ENCODE measurements at places on chromosomes 6 and 20.
A peak's percentile ranks its signal among the peaks of the same experiment; 100 is the strongest.

DNA sequence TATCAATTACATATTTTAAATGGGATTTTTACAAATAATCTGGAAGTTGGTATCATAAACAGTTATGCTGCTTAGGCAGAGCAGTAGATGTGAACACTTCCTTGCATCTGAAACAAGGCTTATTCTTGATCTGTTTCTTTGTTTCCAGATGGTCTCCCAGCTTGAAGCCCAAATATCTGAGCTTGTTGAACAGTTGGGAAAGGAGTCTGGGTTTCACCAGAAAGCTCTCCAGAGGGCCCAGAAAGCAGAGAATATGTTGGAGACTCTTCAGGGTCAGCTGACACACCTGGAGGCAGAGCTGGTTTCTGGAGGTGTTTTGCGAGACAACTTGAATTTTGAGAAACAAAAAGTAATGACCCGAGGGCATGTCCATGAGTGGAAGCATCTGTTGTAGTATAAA lies 91.9 kb downstream of the CCDC170 start:
- no peak for DNase-seq

DNA sequence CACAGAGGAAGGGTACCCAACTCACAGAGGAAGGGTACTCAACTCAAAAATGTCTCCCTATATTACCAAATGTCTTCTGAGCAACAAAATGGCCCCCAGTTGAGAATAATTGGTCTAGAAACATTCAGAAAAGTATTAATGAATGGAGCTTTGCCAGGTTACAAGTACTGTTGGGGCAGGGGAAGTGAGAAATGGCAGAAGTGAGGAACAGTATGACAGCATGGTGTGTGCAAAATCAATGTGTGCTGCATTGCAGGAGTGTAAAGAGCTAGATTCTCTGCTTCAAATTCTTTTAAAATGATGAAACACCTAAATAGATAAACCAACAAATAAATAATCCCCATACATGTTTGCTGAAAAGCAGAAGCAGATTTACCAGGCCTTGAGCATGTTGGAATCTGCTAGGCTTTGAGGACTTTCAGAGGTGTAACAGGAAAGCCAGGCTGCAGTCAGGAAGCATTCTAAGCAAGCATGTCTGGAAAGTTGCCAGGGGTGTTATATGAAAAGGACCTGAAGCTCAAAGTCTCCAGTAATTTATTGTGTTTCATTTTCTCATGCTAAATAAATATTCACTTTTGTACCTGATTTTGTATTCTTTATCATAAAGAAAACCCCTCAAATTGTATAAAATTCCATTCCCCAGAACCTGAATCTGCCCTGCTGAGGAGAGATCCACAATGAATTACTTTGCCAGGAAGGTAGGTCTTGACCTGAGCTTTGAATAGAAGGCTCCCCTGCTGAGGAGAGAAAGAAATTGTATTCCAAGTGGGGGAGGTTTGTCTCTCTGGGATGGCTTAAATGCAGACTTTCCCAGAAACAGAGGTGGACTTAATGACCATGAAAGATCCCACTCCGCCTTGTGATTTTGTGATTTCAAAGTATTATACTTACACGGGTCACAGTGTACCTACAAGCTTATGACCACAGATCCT lies 265.0 kb upstream of the MARCKS start:
- DNase-seq: no peak

DNA sequence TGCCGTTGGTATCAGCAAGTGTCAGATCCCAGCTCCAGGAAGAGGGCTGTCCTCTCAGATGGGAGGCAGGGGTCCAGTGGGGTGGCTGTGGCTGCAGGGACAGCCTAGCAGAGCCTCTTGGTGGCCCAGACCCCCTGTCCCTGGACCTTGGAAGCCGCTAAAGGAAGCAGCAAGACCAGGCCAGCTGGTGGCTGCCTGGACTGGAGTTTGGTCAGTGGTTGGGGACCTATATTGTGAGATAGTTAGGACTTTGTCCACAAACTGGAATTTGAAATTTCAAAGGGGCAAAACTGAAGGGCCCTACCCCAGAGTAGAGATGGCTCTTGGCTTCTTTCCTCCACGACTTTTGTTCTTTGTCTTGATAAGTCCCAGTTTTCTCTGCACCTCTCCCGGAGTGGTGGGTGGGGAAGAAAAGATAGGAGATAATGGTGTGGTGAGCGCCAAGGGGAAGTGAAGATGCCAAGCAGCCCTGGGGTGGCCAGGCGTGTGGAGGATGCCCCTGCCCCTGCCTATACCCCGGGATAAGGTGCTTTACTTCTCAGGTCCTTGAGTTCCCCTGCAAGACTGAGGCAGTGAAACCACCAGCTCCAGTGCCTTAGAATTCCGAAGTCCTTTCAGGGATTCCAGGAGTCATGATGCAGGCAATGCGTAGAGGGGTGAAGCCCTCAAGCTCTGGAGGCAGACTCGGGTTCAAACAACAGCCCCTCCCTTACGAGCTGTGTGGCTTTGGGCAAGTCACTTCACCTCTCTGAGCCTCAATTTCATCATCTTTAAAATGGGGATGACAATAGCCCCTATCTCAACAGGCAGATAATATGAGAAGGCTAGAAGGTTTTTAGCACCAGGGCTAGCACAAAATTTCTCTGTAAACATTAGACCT lies 40.2 kb downstream of the HNF4A start:
- DNase-seq: no peak

DNA sequence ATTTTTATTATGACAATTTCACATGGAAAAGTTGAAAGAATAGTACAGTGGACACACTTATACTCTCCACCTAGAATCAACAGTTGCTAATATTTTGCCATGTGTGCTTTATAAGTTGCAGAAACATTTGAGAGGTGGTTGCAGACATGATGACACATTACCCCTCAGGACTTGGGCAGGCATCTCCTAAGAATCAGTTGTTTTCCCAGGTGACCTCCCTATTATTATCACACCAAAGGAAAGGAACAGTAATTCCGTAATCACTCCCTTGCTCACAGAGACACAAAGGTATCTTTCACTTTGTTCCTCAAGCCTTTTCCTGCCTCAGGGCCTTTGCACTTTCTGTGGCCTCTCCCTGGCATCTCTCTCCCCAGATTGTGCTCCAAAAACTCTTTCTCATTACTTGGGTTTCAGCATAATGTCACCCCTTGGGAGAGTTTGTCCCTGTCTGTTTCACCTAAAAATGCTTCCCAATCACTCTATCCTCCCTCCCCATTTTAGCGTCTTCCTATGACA lies 5.9 kb upstream of the SULF2 start:
- DNase-seq: no peak

- no peak for DNase-seq
Observed at GRCh38 chr20:9422321-9423057, 91.9 kb upstream of the LAMP5 start.

GRCh38 chr20:4798010-4798409 lies 76.3 kb downstream of the PRND start:
- DNase-seq: no peak

DNA sequence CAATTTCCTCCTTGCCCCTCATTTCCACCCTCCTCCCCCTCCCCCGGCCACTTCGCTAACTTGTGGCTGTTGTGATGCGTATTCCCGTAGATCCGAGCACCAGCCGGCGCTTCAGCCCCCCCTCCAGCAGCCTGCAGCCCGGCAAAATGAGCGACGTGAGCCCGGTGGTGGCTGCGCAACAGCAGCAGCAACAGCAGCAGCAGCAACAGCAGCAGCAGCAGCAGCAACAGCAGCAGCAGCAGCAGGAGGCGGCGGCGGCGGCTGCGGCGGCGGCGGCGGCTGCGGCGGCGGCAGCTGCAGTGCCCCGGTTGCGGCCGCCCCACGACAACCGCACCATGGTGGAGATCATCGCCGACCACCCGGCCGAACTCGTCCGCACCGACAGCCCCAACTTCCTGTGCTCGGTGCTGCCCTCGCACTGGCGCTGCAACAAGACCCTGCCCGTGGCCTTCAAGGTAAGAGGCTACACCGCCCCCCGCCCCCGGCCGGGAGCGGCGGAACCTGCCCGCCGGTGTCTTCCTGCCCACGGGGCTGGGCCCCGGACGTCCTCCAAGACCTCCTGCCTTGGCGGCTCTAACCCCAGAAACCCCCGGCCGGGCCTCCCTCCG lies 44.9 kb upstream of the SUPT3H start:
- peak; percentile 61 for DNase-seq

GRCh38 chr6:56713254-56713672 lies 70.6 kb upstream of the DST start:
- no peak for DNase-seq

GRCh38 chr20:1656844-1657243 lies 735 bp downstream of the SIRPG start:
- DNase-seq: no peak
